ENCODE measurements at places on chromosomes 13 and 19. TPM values are rescaled to one million over a fixed set of nuclear protein-coding genes. Genes with fewer than 3 reads are reported as not detected.

DNA sequence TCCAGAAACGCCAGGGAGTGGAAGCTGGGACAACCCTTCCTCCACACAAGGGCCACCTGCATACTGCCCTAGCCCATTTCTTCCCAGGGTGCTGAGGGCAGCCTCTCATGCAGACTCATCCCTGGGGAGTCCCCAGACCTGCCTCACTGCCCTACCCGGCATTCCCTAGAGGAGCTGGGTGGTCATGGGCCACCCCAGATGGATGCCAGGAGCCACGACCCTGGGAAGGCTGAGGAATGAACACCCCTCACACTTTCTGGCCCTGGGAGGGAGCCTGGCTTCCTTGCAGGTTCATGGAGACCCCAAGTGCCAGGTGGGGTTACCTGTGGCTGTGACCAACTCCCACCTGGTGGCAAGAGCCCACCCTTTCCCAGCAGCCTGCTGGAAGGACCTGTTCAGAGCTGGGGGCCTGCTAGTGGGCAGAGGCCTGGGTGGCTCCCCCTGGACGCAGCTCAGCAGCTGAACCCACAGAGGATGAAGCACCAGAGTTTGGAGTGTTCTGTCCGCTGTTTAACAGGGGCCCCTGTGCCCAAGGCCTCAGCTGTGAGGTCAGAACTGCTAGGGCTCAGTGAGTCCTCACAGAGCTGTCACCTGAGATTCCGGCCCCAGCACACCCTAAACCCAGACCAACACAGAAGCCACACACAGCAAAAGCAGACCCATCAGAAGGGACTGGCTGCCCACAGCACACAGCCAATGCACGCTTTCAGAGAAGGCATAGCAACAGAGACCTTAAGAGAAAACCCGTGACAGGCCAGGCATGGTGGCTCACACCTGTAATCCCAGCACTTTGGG is 6.6 kb downstream of the ACP4 start:
- DNase-seq, result no peak

TTC9B gene
- polyA plus RNA-seq, result 2.6 TPM

PDCD5 gene
- 47.8 TPM for polyA plus RNA-seq

GRCh38 chr13:104650431-104650830 is 1584.2 kb upstream of the SLC10A2 start:
- no peak for DNase-seq

DNA sequence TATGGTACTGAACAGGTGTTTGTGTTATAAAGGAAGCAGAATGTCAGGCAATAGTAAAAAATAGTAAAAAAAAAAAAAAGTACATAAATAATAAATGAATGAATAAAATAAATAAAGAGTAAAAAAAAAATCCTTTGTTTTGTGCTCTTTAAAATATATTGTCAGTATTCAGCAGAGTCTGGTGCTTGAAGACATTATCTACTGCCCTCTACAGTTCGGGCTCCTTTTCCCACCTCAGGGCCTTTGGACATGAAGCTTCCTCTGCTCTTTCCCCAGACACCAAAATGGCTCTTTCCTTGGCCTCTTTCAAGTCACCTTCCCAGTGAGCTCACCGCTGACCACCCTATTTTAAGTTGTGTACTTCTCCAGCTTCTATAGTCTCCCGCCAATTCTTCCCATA is 137.5 kb downstream of the TNFRSF19 start:
- DNase-seq, result no peak

- peak; percentile 50 for DNase-seq
Measured at GRCh38 chr13:40666933-40667621, 636 bp upstream of the FOXO1 start.

All from small intestine (tissue), 16 donors.